ENCODE measurements at places on chromosomes 5 and 9.

DNA sequence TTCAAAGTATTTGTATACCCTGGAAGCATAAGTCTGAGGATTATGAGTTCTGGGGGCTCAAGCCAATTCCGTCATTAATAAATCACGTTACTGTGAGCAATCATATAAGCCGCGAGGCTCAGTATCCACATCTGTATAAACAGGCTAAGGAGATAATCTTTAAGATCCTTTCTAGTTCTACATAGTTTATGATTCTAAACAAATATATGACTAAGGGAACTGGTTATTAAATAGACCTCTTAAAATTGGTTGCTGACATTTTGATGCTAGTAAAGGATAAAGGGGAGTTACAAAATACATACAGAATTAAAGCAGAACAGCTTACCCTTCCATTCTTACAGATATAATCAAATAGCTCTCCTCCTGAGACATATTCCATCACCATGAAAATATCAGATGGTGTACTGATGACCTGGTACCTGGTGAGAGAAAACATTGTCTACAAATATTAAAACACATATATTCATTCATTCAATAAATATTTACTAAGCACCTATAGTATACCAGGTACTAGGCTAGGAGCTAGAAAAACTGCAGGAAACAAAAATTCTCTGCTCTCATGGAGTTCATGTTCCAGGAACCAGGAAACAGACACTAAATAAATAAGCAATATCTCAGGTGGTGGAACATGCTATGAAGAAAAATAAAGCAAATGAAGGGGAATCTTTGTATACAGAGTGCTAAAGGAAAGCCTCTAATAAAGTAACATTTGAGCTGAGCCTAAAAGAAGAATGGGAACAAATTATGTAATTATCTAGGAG, 19.5 kb upstream of the TTC33 start:
- no peak for DNase-seq

- no peak for DNase-seq
Observed at GRCh38 chr5:168165977-168166376, 125.5 kb upstream of the WWC1 start.

DNA sequence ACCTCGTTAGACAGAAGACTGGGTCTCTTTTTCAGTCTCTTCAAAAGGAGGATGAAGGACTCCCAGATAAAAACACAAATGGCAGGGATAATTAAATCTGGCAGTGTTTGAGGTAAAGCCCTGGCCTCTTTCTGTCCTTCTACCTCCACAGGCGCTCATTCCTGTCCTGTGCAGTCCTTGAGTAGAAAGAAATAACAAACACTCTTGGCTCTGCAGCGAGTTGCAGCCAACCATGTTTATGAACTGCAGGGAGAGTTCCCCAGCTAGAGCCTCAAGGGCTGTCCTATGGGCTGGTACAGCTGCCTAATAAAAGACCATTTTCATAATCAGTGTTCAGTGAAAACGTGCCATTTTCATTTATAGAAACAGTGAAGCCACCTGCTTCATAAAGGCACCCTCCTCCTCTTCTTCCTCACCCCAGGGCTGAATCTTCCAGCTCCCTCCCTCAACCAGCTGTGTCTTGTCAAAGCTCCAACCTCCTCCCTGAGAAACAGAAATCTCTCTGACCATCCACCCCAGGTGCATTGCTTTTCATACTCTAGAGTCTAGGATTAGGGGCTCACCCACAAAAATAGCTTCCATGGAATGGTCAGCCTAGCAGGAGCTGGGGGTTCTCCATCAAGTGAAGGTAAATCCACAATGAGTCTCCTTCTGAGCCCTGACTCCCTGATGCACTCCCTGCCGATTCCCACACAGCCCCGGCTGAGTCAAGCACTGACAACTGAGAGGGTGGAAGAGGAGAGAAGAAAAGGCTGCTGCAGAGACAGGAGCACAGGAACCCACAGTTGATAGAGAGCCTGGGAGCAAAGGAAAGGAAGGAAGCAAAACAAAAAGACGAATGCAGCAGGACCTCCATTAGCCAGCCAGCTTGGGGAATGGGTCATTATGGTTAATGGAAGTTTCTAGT, 150.7 kb downstream of the CMYA5 start:
- no peak for DNase-seq

GRCh38 chr5:59779453-59779852, 114.1 kb downstream of the PDE4D start:
- no peak for DNase-seq

- no peak for DNase-seq
Observed at GRCh38 chr9:7366121-7366520, 433.5 kb downstream of the DMAC1 start.

DNA sequence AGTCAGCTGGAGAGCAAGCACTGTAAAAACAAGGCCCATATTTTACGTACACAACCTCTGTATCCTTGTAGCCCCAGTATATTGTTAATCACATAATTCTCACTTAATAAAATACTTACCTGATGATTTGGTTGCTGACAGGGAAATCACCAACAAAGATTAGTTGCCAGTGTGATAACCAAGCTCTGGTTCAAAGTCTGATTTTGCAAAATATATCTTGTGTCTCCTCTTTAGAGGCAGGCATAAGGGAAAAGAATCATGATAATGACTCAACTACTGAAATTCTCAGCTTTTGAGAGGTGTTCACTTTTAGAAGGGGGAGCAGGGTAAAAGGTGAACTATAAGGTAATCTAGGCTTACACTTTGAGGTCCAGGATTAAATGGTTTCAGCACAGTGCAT, 351.1 kb upstream of the CD180 start:
- DNase-seq, result no peak

DNA sequence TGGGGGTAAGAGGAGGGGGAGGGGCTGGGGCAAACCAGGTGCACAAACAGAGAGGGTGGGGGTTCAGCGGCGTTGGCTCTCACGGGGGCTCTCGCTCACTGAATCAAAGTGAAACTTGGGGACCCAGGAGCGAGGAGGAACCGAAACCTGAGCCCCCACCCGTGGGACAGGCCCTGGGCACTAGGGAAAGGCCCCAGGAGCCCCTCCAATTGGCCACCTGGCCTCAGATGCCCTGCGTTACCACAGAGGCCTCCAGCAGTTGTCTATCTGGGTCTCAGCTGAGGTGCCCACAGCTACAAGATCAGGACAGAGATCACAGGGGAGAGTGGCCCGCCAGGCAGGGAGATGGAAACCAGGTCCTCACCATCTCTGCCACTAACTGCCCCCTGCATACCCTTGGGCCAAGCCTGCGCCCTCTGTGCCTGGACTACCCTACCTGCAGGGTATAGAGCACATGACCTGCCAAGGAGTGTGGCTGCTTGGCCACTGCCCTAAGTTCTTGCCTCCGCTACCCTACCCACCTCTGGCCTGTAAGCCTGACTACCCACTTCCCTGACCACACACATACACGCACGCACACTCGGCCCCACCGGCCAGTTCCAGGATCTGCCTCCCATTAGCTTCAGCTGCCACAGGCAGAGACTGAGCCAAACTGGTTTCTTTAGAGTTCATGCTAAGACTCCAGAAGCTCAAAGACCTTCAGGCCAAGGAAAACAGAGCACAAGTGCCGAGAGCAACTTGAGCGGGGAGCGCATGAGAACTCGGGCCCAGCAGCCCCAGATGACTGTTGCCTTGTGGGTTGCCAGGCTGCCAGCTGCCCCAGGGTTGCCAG, 39.9 kb downstream of the PAX5 start:
- DNase-seq, result no peak

DNA sequence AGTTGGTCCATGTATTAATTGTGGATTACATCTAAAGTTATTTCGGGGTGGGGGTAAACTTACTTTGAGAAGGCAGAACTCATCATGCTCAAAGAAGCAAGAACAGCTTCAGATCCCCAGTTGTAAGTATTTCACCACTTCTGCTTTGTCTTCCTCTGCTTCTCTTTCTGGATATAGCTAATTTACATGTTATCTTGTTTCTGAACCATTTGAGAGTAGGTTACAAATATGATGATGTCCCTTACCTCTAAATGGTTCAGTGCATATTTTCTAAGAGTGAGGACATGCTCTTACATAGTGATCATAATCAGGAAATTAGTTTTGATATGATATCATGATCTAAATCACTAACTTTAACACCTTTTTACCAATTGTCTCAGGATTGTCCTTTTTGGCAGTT, 11.9 kb downstream of the TRIO start:
- DNase-seq, result no peak

All from brain microvascular endothelial cell (primary cell).